ENCODE measurements at places on chromosomes 6 and 20. TPM values are rescaled to one million over a fixed set of nuclear protein-coding genes. Genes with fewer than 3 reads are reported as not detected.

GRCh38 chr6:109491207-109491938 lies 8.4 kb upstream of the ZBTB24 start:
- DNase-seq, result no peak

The BTN3A1 gene
- 21.2 TPM for total RNA-seq

The ENPP5 gene
- 3.5 TPM for total RNA-seq

- no peak for DNase-seq
Observed at GRCh38 chr6:9620263-9620662, 794.6 kb downstream of the TFAP2A start.

DNA sequence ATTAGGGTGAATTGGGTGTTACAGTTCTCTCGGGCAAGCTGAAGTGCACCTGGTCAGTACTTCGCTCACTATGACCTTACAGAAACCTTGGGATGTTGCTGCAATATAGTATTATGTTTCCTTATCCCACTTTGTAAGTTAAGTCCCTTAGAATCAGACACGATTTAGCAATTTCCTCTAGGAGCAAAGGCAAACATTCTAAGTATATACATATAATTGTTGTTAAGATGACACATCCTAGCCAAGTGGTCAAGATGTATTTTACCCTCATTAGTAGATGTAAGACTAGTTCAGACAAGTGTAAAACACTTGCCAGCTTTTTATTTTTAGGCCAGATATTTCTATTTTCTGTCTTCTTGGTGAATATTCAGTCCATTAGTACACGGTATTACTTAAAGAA lies 31.1 kb upstream of the RGS17 start:
- DNase-seq, result no peak

GRCh38 chr20:2518558-2518957 lies 9.8 kb upstream of the ZNF343 start:
- DNase-seq, result no peak

DNA sequence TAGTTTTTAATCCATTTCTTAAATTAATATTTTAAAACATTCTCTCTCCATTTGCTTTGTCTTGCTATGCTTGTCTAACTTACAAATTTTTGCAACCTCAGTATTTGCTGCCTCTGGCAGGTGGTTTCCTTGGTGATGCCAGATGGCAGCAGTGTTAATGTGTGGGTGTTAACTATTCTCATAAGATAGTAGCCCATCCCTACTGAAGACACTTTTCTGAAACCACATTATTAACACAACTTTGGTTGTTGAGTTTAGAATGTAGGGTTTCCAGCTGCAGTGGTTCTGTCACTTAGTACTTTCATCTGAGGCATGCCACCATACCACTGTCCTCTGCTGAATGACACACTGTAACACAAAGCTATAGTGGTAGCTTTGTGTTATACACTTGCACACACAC lies 75.1 kb downstream of the MYO6 start:
- no peak for DNase-seq

The SEMG1 gene
- 0.21 TPM for total RNA-seq

DNA sequence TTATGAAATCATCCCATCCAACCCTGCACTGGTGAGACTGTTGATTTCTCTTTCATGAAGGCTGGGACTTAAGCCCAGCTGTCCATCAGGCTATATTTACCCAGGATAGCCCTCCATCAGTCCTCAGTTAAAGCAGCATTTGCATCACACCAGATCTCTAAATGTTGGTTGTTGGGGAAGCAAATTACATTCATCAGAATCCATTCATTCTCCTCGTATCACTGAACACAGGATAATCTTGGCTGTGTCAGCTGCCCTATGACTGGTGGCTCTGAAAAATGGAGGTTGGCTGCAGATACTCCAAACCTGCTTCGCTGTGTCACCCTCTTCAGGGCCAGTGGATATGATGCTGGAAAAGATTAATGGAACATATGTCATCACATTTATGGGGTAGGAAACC lies 718.3 kb downstream of the KIF16B start:
- no peak for DNase-seq

DNA sequence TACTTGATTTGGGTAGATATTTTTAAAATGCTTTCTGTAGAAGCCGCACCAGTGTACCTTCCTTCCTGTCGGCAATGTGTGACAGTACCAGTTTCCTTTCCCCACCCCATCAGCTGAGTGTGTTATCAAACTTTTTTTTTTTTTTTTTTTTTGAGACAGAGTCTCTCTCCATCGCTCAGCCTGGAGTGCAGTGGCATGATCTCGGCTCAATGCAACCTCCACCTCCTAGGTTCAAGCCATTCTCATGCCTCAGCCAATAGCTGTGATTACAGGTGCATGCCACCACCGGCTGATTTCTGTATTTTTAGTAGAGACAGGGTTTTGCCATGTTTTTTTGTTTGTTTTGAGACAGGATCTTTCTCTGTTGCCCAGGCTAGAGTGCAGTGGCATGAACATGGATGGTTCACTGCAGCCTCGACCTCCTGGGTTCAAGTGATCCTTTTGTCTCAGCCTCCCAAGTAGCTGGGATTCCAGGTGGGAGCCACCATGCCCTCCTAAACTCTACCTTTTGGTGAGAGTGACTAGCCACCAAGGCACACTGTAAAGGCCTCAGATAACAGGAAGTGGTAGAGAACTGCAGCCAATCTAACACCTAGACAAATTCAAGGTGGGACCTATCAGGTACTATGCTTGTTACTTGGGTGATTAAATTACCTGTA lies 26.5 kb upstream of the ZBTB22 start:
- DNase-seq, result no peak

- no peak for DNase-seq
Observed at GRCh38 chr6:99114769-99115406, 167.1 kb upstream of the FBXL4 start.

GRCh38 chr20:48705240-48706115 lies 122.3 kb downstream of the PREX1 start:
- no peak for DNase-seq

DNA sequence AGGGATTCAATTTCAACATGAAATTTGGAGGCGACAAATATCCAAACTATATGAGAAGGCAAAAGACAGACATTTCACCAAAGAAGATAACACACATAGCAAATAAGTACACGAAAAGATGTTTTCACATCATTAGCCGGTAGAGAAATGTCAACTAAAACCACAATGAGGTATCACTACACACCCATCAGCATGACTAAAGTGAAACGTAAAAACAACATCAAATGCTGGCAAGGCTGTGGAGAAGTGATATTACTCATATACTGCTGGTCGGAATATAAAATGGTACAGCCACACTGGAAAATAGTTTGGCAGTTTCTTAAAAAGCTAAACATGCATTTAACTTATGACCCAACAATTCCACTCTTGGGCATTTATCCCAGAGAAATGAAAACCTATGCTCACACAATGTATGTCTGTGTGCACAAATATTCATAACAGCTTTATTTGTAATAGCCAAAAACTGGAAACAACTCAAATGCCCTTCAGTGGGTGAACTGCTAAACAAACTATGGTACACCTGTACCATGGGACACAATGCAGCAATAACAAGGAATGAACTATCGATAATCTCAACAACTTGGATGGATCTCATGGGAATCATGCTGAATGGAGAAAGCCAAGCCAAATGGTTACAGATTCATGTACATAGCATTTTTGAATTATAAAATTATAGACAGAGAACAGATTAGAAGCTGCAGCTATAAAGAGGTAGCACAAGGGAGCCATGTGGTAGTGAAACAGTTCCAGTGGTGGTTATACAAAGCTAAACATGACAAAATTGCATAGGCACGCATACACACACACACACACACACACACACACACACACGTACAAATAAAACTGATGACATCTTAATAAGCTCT lies 8.6 kb downstream of the ADAT2 start:
- no peak for DNase-seq

The FAM83C gene
- 0.20 TPM for total RNA-seq

GRCh38 chr6:12148317-12148801 lies 136.2 kb downstream of the HIVEP1 start:
- DNase-seq, result no peak

DNA sequence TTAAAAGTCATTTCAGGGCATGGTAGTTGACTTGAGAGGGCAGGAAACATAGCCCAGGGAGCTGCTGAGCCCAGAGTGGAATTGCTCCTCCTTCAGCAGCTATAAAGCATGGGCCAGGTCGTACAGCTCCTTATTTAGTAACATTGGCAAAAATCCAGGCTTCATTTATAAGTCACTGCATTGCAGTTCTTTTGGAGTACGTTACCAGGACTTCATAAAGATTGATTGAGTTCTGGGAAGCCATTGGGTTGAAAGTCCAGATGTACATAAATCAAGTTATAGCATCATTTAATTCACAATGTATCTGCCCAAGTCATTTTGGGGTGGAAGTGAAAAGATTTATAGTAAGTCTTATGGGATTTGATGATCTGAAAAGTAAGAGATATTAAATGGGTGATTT lies 53.0 kb upstream of the ANKEF1 start:
- DNase-seq, result peak; percentile 31

GRCh38 chr6:97445407-97445806 lies 162.4 kb upstream of the MMS22L start:
- DNase-seq, result no peak

GRCh38 chr6:161429921-161430490 lies 156.1 kb upstream of the AGPAT4 start:
- no peak for DNase-seq

DNA sequence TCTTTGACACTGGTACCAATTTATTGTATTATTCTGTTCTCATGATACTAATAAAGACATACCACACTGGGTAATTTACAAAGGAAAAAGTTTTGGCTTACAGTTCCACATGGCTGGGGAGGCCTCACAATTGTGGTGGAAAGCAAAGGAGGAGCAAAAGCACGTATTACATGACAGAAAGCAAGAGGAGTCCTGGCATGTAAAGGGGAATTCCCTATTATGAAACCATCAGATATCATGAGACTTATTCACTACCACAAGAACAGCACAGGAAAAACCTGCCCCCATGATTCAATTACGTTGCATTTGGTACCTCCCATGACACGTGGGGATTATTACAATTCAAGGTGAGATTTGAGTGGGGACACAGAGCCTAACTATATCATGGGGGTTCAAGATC lies 43.4 kb downstream of the SLC22A2 start:
- DNase-seq, result no peak

- DNase-seq, result no peak
Observed at GRCh38 chr6:149231778-149232177, 85.7 kb upstream of the TAB2 start.

DNA sequence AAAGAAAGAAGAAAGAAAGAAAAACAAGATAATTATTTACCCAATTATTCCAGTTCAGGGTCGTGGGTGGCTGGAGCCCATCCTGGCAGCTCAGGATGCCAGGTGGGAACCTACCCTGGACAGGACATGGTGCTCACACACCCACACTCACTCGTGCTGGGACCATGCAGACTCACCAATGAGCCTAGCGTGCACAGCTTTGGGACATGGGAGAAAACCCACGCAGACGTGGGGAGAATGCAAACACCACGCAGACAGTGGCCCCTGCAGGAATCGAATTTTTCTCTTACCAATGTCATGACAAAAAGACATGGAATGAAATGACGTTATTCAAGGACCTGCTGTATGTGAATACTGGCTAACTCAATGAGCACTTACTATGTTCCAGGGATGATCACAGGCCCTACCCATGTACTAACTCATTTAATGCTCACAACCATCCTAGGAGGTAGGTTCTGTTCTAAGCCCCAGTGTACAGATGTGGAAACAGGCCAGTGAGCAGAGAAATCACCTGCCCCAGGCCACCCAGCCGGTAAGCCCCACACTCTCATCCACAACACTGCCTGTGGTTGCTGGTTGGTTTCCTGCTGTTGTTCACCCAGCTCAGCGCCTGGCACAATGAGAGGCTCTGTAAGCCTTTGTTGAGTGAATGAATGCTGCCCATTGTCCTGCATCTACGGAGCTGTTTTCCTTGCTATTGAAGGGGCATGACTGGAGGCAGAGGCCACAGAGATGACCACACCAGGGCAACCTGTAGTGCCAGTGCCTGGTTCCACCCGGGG lies 6.8 kb upstream of the PI16 start:
- DNase-seq, result no peak

The WFDC10B gene
- not detected for total RNA-seq

DNA sequence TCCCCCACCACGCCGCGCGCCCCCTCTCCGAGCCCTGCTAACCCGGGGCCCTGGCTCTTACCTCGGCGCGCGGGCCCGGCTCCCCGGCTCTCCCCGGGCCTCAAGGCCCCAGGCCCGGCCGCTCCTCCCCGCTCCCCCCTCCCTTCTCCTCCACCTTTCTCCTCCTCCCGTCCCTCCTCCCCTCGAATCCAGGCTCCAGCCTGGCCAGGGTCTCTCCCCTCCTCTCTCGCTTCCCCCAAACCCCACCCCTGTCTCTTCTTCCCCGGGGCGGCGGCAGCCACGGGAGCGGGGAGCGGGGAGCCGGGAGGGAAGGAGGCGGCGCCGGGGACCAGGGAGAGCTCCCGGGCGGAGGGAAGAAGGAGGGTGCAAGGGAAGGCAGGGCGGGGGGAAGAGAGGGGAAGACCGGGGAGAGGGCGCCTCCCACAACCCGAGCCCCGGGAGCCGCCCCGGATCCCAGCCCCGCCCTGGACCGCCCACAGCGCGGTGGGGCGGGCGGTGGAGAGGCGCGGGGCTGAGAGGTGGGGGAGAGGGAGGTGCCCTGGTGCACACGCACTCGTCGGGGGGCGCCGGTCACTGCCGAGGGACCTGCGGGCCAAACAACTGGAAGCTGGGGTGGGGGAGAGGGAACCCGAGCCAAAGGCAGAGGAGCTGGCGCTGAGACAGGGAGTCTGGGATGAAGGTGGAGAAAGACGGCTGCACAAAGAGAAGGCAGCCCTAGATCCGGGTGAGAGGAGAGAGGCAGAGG lies at the start of gene GABBR1:
Gene GABBR1, minus strand, starts transcription at position 395 of the 745 bp plus-strand sequence. CDS start 798 bp downstream, outside the sequence.
- DNase-seq, result peak; percentile 92

The PPP1R3D gene
- total RNA-seq, result 7.3 TPM

GRCh38 chr6:131532580-131533039 lies 40.4 kb upstream of the ARG1 start:
- no peak for DNase-seq

The OR2J3 gene
- not detected for total RNA-seq

The CALHM6 gene
- total RNA-seq, result 0.61 TPM

DNA sequence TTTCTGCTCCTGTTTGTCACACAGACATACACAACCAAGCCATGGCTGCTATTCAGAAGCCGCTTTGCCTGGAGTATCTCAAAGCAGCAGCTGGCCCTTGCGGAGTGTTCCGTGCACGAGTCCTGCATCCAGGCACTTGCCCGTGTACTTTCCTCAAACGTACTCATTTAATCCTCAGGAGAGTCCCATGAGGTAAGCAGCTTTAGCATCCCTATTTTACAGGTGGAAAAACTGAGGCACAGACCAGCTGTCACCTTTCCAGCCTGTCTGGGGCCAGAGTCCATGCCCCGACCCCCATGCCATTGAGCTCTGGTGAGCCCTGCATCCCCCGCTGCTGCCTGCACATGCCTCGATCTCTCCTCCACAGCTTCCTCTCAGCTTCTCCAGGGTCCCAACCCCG lies 130.0 kb downstream of the ERMARD start:
- DNase-seq, result no peak

GRCh38 chr6:12545619-12546409 lies 170.8 kb upstream of the PHACTR1 start:
- DNase-seq, result peak; percentile 36

The SLC17A3 gene
- total RNA-seq, result not detected

The AHCY gene
- total RNA-seq, result 72.9 TPM

DNA sequence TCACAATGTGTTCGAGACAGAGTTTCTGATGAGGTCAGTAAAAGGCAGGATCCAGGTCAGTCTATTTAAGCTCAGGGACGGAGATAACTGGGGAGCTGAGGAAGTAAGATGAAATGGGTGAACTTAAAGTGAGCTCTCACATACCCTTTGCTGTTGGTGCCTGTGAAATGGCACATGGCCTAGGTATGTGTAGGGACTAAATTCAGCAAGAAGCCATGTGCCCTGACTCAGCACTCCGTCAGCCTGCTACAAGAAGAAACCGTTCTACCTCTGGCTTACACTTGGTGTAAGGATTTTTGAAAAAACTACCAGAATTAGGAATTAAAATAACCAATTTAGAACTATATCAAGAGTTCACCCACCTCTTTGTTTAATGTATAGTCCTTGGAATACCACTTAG lies 41.1 kb upstream of the TRDN start:
- no peak for DNase-seq
